Activated T-cell treated with anti-CD3 and anti-CD28 coated beads for 24 hours (primary cell): ENCODE measurements at places on chromosomes 6 and 20.

GRCh38 chr6:10580570-10580969 lies 59.4 kb downstream of the GCNT2 start:
- no peak for DNase-seq

- no peak for DNase-seq
Measured at GRCh38 chr20:51995551-51995951, 193.2 kb upstream of the SALL4 start.

DNA sequence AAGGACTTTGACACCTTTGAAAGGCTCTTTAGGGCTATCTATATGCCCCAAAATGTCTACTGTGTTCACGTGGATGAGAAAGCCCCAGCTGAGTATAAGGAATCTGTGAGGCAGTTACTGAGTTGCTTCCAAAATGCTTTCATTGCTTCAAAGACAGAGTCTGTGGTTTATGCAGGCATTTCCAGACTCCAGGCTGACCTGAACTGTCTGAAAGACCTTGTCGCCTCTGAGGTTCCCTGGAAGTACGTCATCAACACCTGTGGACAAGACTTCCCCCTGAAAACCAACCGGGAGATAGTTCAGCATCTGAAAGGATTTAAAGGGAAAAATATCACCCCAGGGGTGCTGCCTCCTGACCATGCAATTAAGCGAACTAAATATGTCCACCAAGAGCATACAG lies 65.2 kb downstream of the GCNT2 start:
- DNase-seq, result no peak

- no peak for DNase-seq
Measured at GRCh38 chr6:125806813-125807212, 16.1 kb downstream of the NCOA7 start.

DNA sequence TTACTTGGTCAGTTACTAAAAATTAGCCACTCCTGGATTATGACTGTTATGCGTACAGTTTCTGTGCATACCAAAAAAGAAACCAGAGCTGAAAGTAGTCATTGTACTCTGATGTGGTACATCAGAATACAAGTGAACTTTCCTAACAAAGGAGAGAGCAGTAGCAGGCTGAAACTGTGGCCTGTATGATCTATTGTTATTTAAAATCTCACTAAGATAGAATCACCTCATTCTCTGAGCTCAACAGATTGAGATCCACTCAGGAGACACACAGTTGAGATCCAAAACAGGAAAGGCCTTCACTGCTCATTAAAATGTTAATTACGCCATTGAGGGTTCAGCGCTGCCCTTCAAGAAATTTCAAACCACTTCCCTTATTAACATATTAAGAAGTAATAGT lies 576.4 kb downstream of the LMBRD1 start:
- DNase-seq, result no peak

DNA sequence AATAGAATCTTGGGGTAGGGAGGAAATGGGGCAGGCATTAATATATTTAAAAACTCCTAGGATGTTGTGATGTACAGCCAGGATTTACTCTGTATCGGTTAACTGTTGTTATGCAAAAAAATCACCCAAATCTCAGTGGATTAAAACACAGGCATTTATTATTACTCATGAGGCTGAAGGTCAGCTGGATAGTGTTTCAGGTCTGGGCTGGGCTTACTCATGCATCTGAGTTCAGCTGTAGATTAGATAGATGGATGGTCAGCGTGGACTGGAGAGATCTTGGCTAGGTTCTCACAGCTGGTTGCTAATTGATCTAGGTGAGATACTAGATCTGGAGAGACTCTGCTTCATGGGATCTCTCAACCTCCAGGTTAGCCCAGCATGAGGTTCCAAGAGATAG lies 131.4 kb downstream of the BTBD3 start:
- no peak for DNase-seq
